ENCODE measurements at places on chromosomes 13 and 19.

GRCh38 chr13:40780822-40781401, 8.5 kb upstream of the SLC25A15 start:
- DNase-seq = no peak

DNA sequence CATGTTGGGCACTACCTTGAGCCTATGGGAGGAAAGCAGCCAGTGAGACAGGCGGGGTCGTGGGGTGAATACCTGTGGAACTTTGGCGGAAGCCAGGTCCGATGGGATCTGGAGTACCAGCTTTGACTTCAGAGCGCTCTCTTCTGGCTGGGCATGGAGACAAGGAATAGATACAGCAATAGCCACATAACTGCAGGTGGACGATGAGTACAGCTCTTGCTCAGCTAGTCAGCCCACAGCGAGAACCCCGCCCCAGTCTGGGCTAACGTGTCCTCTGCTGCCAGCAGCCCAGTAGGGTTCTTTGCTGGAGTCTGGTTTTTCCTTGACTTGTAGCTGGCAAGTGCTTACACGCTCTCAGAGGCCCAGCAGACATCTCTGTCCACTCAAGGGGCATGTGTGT, 83.4 kb downstream of the SIPA1L3 start:
- DNase-seq = no peak

DNA sequence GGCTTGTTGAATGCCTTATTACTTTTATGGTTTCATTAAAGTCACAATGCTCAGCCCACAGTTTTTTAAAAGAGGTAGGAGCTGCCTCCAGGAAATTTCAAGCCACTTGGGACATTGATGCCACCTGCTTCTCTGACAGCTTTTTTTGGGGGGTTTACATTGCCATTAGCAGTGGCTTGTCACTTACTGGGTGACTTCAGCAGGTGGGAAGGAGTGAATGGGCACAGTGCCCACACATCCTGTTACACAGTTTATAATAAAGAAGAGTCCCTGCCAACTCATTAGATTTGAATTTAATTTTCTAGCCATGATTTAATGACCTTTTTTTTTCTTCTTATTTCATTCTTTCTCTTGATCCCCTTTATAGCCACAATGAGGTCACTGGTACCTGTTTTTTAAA, 61.0 kb downstream of the NHLRC3 start:
- DNase-seq = no peak

DNA sequence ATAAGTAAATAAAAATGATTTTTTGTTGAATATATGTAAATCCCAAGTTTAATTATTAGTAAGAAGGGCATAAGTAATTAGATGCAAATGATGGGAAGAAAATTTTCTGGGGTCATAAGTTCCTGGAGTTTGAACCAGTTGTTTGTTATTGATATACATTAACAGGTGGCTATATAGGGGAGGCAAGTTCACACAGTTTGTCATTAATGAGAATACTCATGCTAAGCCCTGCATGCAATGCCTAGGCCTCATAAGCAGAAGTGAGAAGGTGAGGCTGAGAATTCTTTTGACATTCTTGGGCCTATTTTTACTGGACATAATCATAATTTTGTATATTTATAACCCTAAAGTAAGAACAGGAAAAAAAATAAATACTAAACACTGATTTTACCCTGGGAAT, 1210.7 kb upstream of the PCDH9 start:
- DNase-seq = no peak

DNA sequence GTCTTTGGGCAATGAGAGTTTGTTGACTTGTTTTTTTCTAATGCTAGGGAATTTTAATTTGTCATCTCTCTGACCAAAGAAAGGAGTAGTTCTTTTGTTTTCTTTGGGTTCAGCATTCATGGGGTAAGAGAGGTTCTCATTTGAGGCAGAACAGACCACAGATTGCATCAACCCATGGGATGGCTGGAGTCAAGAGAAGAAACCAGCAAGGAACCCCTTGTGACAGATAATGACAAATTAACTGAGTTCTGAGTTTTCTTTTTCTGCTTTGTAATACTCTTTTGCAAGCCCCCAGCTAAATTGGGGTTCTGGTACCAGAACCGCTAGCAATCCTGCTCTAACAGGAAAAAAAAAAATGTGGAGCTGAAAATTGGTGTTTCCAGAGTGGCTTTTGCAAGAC, 864.1 kb downstream of the DIAPH3 start:
- DNase-seq = no peak

DNA sequence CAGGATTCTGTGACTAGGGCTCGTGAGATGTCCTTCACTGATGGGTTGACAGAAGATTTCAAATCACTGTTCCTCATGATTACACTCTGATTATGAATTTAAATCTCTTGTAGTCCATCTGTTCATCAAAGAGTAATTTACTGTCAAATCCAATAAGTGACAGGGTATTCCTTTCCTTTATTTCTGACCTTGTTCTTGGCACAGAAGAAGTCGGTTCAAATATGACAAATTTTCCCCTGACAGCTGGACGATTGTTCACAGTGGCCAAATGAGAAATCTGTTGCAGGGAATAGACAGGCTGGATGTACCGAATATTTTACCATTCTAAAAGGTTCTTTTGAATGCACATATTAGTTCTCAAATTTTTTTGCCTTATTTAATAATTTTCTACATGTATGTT, 767.3 kb upstream of the GPC6 start:
- DNase-seq = no peak

DNA sequence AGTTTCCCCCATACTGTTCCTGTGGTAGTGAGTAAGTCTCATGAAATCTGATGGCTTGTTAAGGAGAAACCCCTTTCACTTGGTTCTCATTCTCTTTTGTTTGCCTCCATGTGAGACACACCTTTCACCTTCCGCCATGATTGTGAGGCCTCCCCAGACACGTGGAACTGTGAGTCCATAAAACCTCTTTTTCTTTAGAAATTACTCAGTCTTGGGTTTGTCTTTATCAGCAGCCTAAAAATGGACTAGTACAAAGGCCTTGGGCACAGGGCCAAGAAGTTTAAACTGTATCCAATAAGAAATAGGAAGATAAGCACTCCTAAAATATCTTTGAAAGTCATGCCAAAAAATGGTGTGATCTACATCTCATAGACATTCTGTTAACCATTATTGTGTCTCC, 176.9 kb downstream of the TBC1D4 start:
- DNase-seq = no peak

- DNase-seq = no peak
Observed at GRCh38 chr19:17358395-17358794, 18.7 kb downstream of the PLVAP start.

- DNase-seq = no peak
Observed at GRCh38 chr19:28130066-28130511, 1082.9 kb downstream of the UQCRFS1 start.

DNA sequence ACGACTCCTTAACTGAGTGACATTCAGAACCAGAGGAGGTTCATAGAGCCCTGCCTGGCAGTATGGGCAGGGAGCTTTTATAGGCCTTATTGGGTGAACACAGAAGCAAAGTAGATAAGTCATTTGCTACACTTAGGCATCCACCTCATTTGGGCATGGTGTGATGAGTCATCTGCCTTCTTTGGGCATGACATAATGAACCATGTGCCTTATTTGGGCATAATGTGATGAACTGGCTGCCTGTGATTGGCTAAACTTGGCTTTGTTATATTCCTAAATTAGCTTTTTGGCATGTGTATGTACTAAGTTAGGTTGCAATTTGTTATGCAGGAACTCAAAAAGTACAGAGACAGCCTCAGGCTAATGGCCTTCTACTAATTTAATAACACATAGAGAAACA, 2210.2 kb upstream of the PCDH20 start:
- DNase-seq = no peak

GRCh38 chr13:44106266-44107152, 226.8 kb downstream of the LACC1 start:
- DNase-seq = no peak

- DNase-seq = no peak
Observed at GRCh38 chr19:14114854-14115253, 2.7 kb downstream of the PRKACA start.

DNA sequence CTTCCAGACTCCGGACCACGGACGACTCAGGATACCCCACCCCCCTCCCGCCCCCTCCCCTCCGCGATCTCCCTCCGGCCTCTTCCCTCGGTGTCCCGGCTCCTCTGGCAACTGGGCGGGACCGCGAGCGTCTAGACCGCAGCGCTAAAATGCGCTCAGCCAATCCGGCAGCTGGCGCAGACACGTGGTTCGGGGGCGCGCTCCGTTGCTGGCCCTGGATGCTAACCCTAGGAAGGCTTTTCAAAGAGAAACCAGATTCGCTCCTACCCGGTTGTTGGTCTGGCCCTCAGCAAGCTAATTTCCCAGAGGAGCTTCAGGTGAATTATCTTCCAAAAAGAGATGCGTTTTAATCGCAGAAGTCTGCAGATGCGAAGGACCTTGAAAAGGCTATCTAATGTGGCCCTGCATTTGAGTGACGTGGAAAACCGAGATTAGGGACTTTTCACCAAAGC, at the start of gene DZIP1:
Gene DZIP1, minus strand, starts transcription at position 106 of the 452 bp plus-strand sequence. CDS start 2,677 bp downstream, outside the sequence.
- DNase-seq = peak; percentile 52

DNA sequence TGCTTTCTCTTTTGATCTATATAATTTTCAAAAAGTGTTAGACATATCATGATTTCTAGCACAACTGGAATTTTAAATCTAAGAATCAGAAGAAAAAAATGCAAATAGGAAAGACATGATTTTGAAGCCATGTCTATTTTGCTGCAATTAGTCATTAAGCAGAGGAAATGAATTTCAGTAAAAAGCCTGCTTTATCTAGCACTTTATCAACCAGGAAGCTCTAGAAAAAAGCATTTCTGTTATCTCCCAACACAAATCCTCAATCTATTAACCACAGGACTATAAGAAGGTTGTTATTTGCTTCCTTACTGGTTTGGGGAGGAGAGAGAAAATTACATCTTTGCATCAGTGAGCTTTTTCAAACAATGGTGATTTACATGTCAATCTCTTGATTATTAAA, 716.7 kb downstream of the DIAPH3 start:
- DNase-seq = no peak

GRCh38 chr13:59086147-59086546, 1077.6 kb downstream of the DIAPH3 start:
- no peak for DNase-seq

DNA sequence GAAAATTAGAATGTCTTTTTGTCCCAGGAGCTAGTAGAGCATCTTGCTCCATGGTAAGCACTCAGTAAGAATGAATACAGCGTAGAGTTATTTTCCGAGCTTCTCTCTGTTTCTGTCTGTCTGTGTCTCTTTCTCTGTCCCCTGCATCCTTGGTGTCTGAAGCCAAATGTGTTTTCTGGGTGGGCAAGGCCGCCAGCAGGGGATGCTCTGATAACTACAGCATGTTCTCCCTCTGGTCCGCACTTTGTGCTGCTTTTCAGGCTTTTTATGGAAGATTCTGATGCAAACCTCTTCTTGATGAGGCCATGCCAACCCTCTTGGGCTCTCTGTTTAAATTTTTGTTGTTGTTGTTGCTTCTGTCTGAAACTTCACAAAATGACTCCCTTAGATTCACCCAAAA, 142.8 kb upstream of the UBL3 start:
- DNase-seq = no peak

- DNase-seq = no peak
Observed at GRCh38 chr19:20840371-20840770, 64.3 kb downstream of the ZNF66 start.

DNA sequence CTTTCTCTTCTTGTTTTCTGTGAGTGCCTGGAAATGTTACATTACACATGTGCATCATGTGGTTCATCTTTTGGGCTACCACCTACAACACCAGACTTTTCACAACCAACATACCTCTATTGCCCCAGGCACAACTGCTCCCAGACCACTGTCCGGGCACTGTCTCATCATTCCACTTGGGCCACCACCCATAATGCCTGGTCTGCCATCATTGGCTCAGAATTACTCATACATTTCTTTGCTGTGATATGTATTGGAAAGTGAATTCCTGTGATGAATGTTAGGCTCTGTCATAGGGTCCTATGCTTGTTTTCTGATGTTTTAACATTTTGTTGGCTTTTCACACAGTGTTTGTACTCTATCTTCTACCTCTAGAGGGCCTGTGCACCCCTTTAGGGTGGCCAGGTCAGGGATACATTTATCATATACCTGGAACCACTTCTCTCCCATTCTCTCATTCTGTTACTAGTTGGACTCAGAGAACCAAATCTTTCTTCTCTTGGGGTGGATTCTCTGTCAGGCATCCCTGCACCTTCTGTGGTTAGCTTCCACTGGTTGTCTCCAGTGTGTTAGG, 172.8 kb downstream of the NHLRC3 start:
- no peak for DNase-seq

- DNase-seq = no peak
Observed at GRCh38 chr13:21884965-21885567, 214.2 kb downstream of the FGF9 start.

DNA sequence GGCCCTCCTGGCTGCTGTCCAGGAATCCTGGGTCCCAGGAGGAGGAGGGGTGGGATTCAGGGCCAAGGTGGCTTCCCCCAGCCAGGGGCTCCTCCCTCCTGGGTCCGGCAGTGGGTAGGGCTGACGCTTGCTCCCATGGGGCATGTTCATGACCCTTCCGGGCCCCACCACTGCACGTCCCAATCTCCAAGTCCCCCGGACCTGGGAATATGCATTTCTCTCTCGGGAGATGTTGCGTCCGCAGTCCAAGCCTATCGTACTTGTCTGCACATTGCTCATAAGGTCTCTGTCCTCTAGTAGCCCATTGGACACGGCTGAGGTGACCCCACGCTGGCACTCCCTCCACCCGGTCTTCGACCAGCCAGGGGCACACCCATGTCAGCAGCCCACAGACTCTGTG, 192.3 kb downstream of the TEX29 start:
- no peak for DNase-seq

DNA sequence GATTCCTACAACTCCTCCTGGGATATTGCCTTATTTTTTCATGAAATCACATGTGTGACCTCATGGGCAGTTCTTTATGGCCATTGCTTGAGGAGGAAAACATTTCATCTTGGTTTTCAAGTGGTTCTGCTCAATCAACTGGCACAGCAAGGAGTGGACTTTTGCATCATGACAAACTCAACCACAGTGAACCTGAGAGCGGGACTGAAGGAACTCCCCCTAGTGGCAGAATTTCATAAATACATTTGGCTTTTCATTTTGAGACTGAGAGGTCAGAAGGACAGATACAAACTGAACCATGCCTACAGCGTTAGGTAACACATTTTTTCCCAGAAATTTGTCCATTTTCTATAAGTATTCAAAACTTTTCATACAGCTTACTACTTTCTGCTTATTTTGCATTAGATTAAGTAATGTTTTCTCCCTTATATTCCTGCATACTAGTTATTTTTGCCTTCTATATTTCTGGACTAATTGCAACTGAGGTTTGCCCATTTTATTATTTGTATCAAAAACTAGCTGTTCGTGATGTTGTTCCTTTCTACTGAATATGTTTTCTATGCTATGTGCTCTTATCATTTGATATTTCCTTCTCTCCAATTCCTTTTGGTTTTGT, 13.4 kb upstream of the SIGLEC12 start:
- no peak for DNase-seq
